Epithelial cell of prostate (primary cell): ENCODE measurements at places on chromosomes 1 and 21.

- DNase-seq = no peak
Measured at GRCh38 chr1:29499104-29499650, 262.9 kb downstream of the PTPRU start.

- no peak for DNase-seq
Measured at GRCh38 chr1:232621050-232621449, 8.9 kb downstream of the SIPA1L2 start.

DNA sequence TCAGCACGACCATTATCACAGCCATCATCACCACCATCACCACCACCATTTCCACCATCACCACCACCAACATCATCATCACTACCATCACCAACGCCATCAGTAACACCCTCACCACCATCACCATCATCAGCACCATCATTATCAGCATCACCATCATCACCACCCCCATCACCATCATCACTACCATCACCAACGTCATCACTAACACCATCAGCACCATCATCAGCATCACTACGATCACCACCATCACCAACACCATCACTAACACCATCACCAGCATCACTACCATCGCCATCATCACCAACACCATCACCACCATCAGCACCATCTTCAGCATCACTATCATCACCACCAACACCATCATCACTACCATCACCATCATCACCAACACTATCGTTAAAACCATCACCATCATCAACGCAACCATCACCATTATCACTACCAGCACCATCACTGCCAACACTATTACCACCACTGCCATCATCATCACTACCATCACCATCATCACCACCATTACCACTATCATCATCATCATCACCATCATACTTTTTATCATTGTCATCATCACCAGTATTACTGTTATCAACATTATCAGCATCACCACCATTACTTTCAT, 1.3 kb downstream of the TAS1R2 start:
- DNase-seq = no peak

GRCh38 chr1:231590453-231591198, 36.0 kb upstream of the DISC1 start:
- no peak for DNase-seq

DNA sequence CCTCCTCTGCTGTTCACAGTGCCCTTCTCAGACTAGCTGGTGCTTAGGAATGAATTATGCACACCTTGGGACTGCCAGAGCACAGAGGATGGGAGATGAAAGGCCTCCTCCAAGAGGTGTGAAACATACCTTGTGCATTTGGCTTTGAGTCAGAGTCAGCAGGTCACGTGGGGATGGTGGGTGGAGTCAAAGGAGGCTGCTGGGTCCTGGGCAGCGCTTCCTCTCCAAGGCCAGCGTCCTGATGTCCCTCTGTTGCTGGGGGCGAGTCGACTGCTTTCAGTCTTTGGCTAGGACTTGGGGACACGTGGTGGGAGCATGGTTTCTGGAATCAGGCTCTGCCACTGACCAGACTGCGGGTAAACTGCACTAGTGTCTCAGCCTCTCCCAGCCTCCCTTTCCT, 91.2 kb downstream of the AJAP1 start:
- DNase-seq = no peak

DNA sequence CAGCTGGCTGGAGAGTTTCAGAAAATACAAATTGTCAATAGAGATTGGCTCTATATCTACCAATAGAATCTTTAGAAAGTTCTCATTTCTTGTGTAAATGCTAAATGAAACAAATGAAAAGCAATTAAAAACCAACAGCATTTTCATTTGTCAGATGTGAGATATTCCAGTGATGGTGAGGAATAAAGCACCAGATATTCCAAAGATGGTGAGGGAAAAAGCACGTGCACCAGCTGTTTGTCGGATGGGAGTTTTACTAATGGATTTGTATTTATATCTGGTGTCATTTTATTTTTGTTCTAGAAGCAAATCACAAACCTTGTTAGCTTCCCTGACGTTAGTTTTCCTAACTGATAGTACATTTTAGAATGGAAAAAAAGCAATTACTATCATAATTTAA, 188.8 kb downstream of the PCP4 start:
- no peak for DNase-seq

DNA sequence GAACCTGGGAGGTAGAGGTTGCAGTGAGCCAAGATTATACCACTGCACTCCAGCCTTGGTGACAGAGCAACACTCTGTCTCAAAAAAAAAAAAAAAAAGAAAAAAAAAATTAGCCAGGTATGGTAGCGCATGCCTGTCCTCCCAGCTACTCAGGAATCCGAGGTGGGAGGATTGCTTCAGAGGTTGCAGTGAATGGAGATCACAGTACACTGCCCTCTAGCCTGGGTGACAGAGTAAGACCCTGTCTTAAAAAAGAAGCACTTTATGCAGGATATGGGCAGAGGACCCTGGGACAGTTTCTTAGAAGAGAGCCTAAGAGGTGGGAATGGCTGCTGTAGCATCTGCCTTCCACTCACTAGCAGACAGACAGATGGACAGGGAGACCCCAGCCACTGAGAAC, 23.0 kb downstream of the IQGAP3 start:
- no peak for DNase-seq

DNA sequence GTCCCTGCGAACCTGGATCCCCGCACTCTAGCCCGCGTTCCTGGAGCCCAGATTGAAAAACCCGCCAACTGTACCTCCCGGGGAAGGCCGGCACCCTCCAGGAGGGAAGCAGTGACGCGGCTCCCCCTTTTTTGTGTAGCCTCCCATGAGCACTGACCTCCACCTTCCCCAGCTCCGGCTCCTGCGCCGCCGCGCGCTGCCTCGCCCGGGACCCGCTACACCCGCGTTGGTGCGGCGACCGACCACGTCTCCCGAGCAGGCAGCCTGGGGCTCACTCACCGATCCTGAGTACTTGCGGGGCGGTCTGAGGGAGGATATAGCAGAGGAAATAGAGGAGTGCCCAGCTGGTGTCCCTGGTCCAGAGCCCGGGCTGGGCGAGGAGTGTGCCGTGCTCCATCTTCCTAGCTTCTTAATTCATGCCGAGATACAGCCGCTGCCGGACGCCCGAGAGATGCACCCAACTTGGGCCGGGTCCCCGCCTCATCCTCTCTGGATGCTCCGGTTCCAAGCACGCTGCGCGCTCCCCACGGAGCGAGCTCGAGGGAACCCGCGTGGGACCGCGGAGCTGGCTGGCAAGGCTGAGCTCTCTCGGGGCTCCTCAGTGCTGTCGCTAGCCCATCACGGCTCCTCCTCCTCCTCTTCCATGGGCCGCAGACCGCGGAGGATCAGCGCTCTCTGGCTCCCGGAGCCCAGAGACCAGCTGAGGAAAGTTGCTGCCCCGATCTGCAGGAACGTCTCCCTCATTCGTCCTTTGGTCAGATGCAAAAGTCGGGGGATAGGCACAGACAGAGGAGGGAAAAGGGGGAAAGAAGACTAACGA, 482 bp downstream of the GRIK1 start:
- DNase-seq = no peak

DNA sequence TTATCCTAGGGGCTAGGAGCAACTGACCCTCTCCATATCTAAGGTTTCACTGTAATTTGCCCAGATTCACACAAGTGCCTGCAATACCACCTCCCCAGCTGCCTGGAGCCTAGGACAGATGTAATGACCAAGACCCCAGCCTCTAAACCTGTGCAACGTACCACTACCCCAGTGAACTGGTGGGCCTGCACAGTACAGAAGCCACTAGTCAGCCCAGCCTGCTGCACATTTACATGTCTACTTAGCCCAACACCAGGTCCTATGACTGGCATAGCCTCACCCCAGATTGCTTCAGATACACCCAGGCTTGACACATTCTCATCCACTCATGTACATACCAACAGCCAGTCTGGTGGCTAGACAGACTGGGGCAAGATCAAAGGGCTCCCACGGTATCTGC, 1336.6 kb downstream of the BRINP3 start:
- no peak for DNase-seq

- DNase-seq = no peak
Measured at GRCh38 chr1:196550731-196551130, 57.5 kb downstream of the KCNT2 start.

GRCh38 chr1:106366627-106367319, 689.7 kb upstream of the PRMT6 start:
- no peak for DNase-seq

DNA sequence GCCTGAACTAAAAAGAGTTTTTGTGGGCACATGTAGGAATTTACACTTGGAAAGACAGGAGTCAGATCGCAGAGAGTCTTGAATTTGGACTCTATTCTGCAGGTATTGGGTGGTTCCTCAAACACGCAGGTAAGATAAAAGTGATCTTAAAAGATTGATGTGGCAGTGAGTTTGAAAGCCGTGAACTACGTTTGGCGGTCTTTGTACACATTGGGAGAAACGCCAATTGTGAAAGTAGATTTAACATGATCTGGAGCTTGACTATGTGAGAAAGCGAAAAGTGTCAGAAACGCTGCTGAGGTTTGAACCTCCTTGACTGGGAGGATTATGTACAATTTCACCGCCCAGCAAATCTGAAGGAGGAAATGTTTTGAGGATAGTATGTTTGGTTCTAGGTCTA, 1.5 kb upstream of the PPP2R5A start:
- no peak for DNase-seq

DNA sequence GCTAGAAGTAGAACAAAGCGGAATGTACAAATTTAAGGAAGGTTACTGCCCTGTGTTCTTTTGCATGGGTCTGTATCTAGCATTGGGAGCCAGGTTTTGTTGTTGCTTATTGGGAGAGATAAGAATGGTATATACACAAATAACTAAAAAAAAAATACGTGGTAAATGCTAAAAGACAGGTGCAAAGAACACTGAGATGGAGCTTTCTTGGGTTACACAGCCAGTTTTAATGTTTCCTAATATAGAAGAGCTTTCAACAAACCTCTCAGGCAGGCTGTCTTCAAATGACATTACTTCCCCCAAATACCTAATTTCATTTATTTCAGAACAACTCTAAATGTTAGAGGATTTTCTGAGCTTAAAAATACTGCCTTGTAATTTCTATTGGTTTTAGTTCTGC, 1.4 kb upstream of the MDM4 start:
- DNase-seq = no peak

GRCh38 chr1:68217060-68217554, 15.2 kb downstream of the WLS start:
- DNase-seq = no peak

DNA sequence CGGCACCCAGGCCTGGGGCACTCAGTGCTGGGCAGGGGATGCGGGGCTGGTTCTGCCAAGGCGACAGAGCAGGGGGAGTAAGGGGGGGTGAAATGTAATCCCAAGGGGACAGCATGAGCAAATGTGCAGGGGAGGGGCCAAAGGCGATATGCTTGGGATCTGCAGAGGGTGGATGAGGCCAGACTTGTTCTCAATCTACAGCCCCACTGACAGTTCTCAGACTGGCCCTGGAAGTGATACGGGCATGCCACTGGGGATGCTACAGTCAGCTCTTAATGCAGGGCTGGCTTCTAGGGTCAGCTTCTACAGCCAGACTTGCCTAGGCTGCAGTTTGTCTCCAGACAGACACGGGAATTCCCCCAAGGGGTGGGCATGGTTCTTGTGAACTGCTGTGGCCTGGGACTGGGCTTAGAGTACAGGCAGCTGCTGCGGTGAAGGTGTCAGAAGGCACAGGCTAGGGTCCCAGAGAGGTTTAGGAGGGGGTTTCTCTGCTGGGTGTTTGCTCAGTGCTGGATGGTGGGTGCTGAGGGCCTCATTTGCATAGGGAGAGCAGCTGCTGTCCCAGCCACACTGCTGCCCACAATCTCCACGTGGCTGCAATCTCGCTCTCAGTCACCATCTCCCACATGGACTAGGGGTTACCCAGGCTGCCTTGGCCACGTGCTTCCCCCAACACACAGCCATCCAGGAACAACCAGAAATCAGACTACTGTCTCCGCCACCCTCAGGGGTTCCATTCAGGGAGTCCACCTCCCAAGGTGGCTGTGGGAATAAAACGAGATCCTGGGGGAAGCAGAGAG, 190.1 kb downstream of the HIVEP3 start:
- no peak for DNase-seq

DNA sequence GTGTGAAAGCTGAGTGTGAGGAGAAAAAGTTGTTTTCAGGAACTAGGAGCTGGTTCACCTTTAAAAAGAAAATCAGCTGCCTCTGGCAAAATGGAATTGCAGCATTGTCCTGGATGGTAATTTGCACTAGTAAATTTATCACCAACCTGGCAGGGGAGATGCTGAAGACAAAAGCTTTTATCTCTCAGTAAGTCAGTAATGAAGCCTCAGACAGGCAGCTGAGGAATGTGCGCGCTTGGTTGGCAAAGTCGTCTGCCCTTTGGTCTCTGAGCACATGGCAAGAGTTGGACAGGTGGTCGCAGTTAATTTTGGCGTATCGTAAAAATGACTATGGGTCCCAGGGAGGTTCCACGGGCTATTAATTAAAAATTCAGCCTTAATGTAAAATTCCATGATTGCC, 131.9 kb downstream of the BACH1 start:
- DNase-seq = no peak

DNA sequence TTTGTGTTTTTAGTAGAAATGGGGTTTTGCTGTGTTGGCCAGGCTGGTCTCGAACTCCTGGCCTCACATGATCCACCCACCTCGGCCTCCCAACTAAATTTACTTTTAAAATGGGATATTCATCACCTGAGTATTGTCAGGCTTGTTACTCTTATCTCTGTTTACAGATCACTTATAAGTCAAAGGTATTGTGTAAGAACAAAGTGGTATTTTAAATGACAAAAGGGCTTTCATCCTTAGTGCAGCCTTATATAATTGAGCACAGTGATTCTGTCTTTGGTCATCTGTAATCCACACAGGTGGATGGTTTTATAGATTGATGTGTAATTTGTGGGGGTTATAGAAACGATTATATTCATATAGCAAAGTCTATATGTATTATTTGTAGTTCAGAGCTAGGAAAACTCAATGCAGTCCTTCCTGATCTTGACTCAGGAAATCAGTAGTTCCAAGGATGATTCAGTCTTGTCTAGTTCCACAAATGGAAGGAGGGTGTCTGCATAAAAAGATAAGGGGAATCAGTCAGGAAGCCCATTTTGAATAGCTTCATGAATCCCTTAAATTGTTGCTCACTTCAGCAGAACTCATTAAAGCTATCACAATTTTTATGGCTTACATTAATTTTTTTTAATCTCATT, 34.6 kb downstream of the STXBP3 start:
- no peak for DNase-seq

GRCh38 chr1:3858231-3858981, 1.1 kb downstream of the DFFB start:
- DNase-seq = no peak

DNA sequence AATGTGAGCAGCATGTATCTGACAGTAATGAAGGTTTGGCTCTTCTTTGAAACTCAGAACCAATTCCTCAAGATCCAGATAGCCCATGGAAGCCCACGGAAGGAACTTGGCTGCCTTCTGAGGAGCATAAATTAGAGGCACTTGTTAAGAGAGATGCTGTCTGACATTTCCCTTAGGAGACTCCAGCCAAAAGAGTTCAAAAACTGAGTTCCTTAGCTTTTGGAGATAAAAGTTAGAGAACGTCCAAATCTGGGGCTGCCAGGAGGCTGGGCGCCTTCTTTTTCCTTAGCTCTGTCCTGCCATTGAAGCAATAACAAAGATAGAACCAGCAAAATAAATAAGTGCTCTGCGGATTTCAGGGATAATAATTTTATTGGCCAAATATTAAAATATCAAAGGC, 439.6 kb upstream of the USP24 start:
- no peak for DNase-seq
